ENCODE measurements at places on chromosomes 1 and 21.

GRCh38 chr1:32886004-32886827, at the start of gene HPCA:
TSS of gene HPCA (plus strand) at chr1:32886491. CDS start at chr1:32888899, 2,408 bp downstream.
- no peak for DNase-seq

- DNase-seq = no peak
Observed at GRCh38 chr1:150695561-150695960, 1.4 kb downstream of the GOLPH3L start.

DNA sequence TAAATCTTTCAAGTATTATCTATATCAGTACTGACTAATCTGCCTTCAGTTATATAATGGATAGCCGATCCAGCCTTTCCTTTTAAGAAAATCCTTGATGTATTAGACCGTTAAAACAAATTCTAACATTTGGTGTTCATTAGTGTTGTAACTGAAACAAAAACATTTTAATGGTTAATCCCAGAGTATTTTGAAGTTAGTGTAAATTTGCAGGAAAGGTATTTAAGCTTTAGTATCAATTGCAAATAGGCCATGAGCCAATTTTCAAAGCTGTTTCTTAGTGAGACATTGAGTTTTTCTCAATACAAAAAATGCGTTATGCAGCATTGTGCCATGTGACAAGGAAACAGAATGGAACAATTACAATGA, 29.6 kb downstream of the DISP1 start:
- no peak for DNase-seq

DNA sequence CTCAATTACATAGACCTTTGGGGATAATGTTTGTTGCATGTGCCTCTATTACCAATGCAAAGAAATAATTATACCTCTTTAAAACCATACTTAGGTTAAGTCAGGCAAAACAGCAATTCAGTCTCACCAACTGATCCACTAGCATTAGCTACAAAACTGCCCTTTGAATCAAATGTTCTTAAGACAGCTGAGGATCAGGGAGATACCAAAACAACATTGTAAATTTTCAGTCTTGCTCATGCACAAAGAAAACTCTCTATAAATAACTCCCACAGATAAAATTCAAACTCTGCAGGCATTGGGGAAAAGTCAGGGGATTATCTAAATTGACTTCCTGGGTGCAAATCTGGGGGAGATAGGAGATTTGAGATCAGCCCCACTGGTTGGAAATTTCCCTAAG, 100.9 kb upstream of the DPT start:
- DNase-seq = no peak

DNA sequence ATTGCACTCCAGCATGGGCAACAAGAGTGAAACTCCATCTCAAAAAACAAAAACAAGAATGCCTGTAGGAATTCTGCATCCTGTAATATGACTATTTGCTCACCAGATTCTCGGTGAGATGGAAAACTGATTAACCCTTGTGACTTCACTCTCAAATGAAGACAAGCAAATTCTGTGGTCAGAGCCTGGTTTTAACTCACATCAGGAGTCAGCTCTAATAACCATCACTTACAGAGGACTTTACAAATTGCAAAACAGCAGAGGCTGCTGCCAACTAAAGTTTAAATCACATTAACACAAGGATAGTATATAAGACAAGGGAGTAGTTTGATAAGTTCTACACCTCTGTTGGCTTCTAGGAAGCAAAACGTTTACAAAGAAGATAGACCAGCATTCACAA, 35.7 kb upstream of the FAM163A start:
- no peak for DNase-seq

GRCh38 chr1:225842788-225843425, 33.0 kb downstream of the EPHX1 start:
- no peak for DNase-seq

DNA sequence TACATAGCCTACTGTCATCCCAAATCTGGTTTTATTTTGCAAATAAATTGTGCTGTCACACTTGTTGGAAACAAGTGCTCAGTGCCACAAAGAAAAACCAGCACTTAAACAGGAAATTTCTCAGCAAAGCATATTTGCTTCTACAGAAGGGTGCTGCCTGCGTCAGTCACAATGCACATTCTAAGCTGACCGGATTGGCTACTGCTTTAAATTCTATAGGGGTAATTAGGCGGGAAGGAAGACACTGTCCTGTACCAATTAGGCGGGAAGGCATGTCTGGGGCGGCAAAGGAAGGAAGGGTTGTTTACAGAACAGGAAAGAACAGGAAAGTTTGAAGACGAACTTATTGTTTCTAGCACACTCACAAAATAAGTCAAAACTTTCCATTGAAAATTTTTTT, 2.8 kb downstream of the IFI16 start:
- no peak for DNase-seq

- no peak for DNase-seq
Observed at GRCh38 chr1:54987919-54988705, 7.7 kb downstream of the TMEM61 start.

DNA sequence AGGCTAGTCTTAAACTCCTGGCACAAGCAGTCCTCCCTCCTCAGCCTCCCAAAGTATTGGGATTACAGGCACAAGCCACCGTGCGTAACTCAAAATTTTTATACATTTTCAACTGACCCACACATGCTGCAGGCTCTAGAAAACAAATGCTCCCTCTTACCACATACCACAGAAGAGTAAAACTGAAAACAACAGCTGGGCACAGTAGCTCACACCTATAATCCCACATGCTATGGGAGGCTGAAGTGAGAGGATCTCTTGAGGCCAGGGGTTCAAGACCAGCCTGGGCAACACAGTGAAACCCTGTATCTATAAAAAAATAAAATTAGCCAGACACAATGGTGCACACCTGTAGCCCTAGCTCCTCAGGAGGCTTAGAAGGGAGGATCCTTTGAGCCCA, 56.7 kb downstream of the AKT3 start:
- DNase-seq = no peak

DNA sequence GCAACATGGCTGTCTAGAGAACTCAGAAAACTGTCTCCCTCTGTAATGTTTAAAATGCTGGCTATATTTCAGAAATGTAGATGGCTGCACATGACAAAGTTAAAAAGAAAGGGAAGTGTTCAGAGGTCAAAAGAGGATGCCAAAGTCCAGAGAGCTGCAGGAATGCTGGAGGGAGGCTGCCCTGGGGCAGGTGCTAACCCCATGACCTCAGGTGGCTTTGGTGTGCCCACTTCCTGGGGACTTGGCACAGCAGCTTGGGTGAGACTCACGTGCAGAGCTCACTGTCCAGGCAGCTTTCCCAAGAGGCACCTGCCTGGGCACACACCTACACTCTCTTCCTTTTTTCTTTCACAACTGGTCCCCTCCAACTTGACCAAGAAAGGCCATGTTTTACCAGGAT, 256.4 kb downstream of the KCNJ6 start:
- no peak for DNase-seq

DNA sequence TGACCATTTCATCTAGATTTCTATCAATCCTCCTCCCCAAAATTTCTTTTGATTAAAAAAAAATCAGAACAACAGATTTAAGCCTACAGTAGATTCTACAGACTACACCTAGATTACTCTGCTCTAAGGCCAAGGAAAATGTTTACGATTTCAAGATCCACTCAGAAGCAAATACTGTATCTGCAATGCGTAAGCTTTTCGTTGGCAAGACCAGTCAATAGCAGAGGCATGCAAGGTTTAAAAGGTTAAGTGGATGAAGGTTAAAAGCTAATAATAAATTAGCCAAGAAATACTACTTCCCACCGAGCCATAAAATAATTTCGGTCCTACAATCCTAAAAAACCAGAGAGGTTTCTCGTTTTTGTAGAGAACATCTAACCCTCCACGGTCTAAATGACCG, 1.3 kb downstream of the CLSTN1 start:
- no peak for DNase-seq

GRCh38 chr1:44405031-44405797, at the start of gene RNF220:
TSS of gene RNF220 (plus strand) at chr1:44405255.
- no peak for DNase-seq

DNA sequence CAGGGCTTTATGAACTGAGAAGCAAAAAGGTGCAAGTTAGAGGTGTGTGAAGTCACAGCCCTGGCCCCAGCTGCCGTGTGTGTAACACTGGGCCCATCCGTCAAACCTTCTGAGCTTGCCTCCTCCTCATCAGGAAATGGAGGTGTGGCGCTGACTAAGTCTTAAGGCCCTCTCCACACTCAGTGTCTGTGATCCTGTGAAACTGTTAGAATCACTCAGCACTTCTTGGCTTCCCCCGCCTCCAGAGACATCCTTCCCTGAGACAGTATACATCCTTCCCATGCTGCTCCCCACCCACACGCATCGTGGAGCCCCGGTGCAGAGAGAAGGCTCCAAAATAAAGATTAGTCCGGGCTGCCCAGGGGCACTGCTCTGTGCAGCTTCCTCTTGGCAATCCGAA, 33.3 kb downstream of the LRP8 start:
- DNase-seq = no peak

DNA sequence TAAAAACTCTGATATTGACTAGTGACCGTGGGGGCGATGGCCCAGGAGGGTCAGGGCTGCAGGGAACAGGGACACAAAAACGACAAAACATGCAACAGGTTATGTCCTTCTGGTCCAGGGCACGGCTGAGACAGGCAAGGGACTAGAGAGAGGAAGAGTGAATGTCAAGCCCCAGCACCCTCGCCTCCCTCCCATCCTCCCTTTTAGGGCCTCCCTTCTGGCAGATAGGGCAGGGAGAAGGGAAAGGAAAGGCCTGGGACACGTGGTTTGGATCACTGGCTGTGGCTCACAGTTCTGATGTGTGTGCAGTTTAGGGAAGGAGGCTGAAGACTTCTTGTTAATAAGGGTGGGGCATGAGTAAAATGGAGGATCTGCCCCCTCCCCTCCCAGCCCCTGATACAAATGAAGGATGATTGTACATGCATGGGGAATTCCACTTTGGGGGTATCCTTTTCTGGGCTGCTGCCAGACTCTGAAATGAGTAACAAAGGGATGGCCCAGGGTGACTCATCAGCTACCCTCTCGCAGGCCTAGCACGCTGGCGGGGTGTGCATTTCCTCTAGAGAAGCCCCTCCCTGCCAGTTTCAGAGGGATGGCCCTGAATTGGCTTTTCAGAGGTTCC, 14.2 kb downstream of the CAPN2 start:
- DNase-seq = peak; percentile 81

DNA sequence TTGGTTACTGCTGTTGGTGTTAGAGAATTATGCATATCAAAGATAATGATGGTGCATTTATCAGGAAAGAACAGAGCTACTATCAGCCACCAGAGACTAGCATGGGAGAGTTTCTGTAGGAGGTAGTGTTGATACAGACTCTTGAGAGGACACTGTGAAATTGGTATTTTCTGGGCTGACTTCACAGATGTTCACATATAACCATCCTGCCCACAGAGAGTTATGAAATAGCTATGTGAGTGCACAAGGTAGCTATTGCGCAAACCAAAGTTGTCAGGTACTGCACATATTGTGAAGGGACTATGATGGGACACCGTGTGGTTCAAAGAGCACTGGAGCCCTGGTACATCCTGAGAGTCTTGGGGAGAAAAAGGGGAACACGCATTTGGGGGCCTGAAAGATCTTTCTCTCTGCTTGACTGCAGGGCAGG, 1.4 kb upstream of the TLCD4 start:
- DNase-seq = no peak

GRCh38 chr1:32247983-32248889, 1.2 kb downstream of the FAM167B start:
- no peak for DNase-seq

DNA sequence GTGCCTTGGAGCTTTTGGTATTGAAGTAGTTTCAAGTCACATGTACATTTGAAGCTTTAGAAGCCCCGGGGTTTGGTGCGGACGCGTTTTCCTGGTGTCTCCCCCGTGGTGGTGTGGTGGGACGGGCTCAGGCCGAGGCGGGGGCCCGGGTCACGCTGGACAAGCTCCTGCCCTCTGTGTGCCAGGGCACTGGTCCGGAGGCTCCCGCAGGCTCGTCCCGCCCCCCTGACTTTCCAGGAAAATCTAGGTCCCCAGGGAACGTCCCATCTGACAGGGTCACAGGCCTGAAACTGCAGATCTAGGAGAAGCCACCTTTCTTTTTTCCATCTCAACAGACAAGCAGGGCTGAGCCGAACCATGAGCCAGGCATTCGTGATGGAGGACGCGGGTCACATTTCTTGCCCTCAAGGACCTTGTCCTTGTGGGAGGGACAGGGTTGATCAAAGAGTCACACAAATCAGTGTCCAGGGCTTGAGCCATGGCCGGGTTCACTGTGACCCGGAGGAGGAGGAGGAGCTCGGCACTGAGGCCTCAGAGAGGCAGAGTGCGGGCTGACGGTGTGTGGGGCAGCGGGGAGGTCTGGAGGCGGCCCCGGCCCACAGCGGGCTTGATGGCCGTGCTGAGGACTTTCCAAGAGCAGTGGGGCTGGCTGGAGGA, 1.6 kb downstream of the DMRTB1 start:
- DNase-seq = no peak
